Smooth muscle cell of the umbilical artery (primary cell): ENCODE measurements at places on chromosomes 12 and 14. TPM values are rescaled to one million over a fixed set of nuclear protein-coding genes. Genes with fewer than 3 reads are reported as not detected.

GDF3 gene
- not detected in 2 replicates for total RNA-seq

TMEM233 gene
- 0.09 TPM in 1 of 2 replicates, not detected in the other for total RNA-seq

DTX1 gene
- not detected in 2 replicates for total RNA-seq

CCDC175 gene
- total RNA-seq, result not detected in 2 replicates

PRB2 gene
- not detected in 2 replicates for total RNA-seq

OR4K2 gene
- total RNA-seq, result not detected in 2 replicates

SIX1 gene
- 0.05 TPM in 1 of 2 replicates, not detected in the other for total RNA-seq

GPD1 gene
- not detected in 2 replicates for total RNA-seq

DCP1B gene
- 9.8 and 12.8 TPM in 2 replicates for total RNA-seq

C12orf76 gene
- total RNA-seq, result 14.2 and 15.4 TPM in 2 replicates

LTB4R gene
- total RNA-seq, result 0.59 and 0.78 TPM in 2 replicates

KCNJ8 gene
- total RNA-seq, result 1.8 and 6.2 TPM in 2 replicates

DBX2 gene
- not detected in 2 replicates for total RNA-seq

HOXC12 gene
- not detected in 2 replicates for total RNA-seq

PLCZ1 gene
- total RNA-seq, result 0.18 TPM in 1 of 2 replicates, not detected in the other

TSHR gene
- not detected in 2 replicates for total RNA-seq

KRT72 gene
- total RNA-seq, result not detected in 2 replicates

SLC38A4 gene
- 2.8 and 4.2 TPM in 2 replicates for total RNA-seq

PLA2G1B gene
- not detected in 2 replicates for total RNA-seq

SLC25A21 gene
- total RNA-seq, result 0.51 and 0.89 TPM in 2 replicates

ULK1 gene
- total RNA-seq, result 12.2 and 20.3 TPM in 2 replicates

SRRM4 gene
- under 0.01 TPM in 1 of 2 replicates, not detected in the other for total RNA-seq

CDH24 gene
- total RNA-seq, result 8.0 and 9.7 TPM in 2 replicates

B4GALNT3 gene
- total RNA-seq, result 0.23 TPM in 1 of 2 replicates, not detected in the other

NAA30 gene
- 21.4 and 26.0 TPM in 2 replicates for total RNA-seq

FAM234B gene
- 10.1 and 10.9 TPM in 2 replicates for total RNA-seq

PKP2 gene
- total RNA-seq, result 3.4 and 20.5 TPM in 2 replicates

PARPBP gene
- total RNA-seq, result 4.2 and 11.1 TPM in 2 replicates

RTL1 gene
- under 0.01 and 0.09 TPM in 2 replicates for total RNA-seq

PAX9 gene
- total RNA-seq, result 0.05 TPM in 1 of 2 replicates, not detected in the other

MMP14 gene
- 539 and 655 TPM in 2 replicates for total RNA-seq

CACNA1C gene
- 1.5 and 2.5 TPM in 2 replicates for total RNA-seq

CACNA2D4 gene
- not detected in 2 replicates for total RNA-seq

NID2 gene
- 157 and 264 TPM in 2 replicates for total RNA-seq

GPR65 gene
- under 0.01 and 0.05 TPM in 2 replicates for total RNA-seq

RASSF9 gene
- total RNA-seq, result 0.89 and 1.6 TPM in 2 replicates

GZMH gene
- total RNA-seq, result not detected in 2 replicates

EIF2S3B gene
- 0.59 and 0.69 TPM in 2 replicates for total RNA-seq

LYZ gene
- not detected in 2 replicates for total RNA-seq

GPR135 gene
- 3.9 and 6.4 TPM in 2 replicates for total RNA-seq

STAT2 gene
- 173 and 265 TPM in 2 replicates for total RNA-seq

ZCRB1 gene
- total RNA-seq, result 19.6 and 24.2 TPM in 2 replicates

BDKRB2 gene
- 17.1 and 33.3 TPM in 2 replicates for total RNA-seq

TAS2R10 gene
- total RNA-seq, result 0.59 and 2.4 TPM in 2 replicates

PLEKHG7 gene
- not detected in 2 replicates for total RNA-seq

TMTC3 gene
- 55.5 and 74.5 TPM in 2 replicates for total RNA-seq

AVPR1A gene
- not detected in 2 replicates for total RNA-seq

RBP5 gene
- not detected in 2 replicates for total RNA-seq

RPGRIP1 gene
- not detected in 2 replicates for total RNA-seq

GPX2 gene
- total RNA-seq, result not detected in 2 replicates
